ENCODE measurements at places on chromosomes 16 and 17.
A peak's percentile ranks its signal among the peaks of the same experiment; 100 is the strongest.

DNA sequence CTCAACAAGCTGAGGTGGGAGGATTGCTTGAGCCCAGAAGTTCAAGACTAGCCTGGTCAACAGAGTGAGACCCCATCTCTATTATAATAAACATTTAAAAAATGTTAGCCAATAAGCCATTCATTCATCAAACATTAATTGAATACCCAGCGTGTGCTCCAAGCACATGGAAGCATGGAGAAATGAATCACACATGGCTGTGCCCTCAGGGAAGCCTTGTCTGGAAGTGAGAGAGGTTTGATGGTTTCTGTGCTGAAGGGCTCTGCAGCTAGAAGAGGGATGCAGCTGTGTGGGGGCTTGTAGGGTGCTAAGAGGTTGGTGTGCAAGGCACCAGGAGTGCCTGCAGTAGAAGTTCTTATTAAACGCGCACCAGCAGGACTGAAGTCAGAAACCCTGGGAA lies 11.2 kb downstream of the CYB5D2 start:
- no peak for DNase-seq

- peak; percentile 88 for DNase-seq
These were observed 8.9 kb upstream of the WSCD1 start for GRCh38 chr17:6061290-6061689.

DNA sequence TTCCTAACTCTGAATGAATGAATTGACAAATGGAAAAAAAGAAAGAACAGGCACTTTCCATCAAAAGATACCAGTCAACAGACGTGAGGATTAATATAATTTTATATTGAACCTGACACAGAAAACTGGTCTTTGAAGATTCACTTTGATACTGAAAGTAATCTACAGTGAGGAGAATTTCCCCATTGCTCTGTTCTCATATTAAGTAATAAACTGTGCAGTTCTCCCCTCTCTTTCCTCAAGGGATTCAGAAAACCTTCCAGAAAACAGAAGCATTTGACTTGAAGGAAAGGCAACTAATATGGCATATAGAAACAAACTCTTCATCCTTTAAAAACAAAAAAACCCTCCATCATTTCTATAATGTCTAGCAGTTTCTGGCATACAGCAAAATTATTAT lies 2.2 kb downstream of the TEX2 start:
- no peak for DNase-seq

GRCh38 chr17:50899005-50899460 lies 32.9 kb upstream of the TOB1 start:
- DNase-seq = no peak

GRCh38 chr17:42286411-42287221 lies 1.7 kb upstream of the STAT5A start:
- no peak for DNase-seq

DNA sequence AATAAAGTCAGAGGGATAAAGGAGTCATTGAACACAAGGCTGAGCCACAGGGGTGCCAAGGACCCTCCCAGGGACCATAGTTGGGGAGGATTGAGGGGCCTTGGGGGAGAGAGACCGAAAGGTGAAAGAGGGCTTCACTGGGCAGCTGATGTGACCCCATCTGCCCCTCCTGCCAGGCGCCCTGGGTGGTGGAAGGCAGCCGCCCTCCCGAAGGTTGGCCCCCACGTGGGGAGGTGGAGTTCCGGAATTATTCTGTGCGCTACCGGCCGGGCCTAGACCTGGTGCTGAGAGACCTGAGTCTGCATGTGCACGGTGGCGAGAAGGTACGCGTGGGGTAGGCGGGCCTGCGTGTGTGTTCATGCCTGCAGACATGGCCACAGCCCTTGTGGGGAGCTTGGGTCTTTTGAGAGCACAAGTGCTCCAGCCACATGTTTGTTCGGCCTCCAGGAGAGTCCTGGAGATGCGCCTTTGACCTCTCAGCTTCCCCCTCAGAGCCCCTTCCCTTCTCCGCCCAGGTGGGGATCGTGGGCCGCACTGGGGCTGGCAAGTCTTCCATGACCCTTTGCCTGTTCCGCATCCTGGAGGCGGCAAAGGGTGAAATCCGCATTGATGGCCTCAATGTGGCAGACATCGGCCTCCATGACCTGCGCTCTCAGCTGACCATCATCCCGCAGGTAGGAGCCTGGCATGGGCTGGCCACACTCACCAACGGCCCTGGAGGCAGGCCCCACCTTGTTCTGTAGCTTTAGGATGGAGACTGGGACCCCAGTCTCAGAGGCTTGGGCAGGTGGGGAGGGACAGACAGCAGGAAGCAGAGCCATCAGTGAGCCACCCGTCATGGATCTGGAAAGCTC lies 24.1 kb downstream of the ANKRD40 start:
- no peak for DNase-seq

DNA sequence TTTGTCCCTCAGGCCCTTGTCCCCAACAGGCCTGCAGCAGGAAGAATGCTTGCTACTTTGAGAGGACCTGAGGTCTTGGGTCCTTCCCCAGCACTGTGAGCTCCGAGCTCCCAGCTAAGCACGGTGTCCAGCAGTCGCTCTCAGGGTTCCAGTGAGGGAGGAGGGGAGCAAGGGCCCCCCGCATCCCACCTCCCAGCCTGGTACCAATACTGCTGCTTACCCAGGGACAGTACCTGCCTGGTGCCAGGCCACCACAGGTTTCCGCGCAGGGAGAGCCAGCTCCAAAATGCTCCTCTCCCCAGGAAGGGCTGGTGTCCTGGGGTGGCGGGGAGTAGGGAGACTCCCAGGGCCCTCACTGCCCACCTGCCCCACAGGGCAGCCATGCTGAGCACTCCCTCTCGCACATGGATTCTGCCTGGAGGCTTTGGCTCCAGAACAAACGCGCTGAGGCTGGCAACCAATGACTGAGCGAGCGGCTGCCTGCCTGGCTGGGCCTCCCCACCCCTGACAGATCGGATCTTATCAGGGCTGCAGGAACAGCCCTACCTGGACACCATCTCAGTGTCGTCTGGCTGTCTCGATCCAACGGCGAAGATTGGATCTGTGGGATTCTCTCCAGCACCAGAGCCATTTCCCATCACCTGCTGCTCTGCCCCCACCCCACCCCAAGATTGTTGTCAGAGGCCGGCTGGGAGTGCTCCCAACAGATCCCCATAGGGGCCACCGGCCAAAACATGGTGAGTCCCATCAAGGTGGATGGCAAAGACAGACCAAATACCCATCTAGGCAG lies 2.4 kb downstream of the DOK4 start:
- DNase-seq = no peak

GRCh38 chr17:47120521-47121095 lies 68.5 kb downstream of the CDC27 start:
- peak; percentile 7 for DNase-seq

GRCh38 chr16:35750157-35750689 lies 2290.8 kb downstream of the TP53TG3F start:
- no peak for DNase-seq

DNA sequence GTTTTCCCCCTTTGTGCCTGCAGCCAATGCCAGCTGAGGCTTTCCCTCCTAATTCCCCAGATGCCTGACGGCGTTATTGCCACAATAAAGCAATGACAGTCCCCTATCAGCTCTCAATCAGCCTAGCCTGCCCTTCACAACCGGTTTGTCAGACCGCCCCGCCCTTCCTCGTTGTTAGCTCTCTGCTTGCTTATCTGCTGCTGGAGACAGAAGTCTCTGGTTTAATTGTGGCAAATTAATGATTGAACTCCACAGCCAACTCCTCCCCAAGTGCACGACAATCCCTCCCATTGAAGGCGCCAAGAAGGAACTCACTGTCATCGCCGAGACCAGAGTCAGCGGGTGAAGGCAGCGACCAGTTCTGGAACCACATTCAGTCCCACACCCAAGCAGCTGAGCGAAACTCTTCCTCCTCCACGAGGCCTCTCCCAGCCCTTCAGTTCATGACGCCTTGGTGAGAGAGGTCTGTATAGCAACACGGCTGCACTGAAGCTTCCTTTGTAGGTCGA lies 474.4 kb downstream of the SLC39A11 start:
- no peak for DNase-seq

GRCh38 chr16:84937196-84938005 lies 73.9 kb downstream of the ZDHHC7 start:
- no peak for DNase-seq

- no peak for DNase-seq
These were observed 55.6 kb downstream of the TMC6 start for GRCh38 chr17:78072961-78073360.

- DNase-seq = peak; percentile 21
These were observed 4.3 kb downstream of the SDK2 start for GRCh38 chr17:73639932-73640331.

GRCh38 chr17:52383493-52384100 lies 225.1 kb upstream of the CA10 start:
- peak; percentile 70 for DNase-seq

GRCh38 chr16:53922807-53923571 lies 219.0 kb downstream of the FTO start:
- DNase-seq = peak; percentile 17

DNA sequence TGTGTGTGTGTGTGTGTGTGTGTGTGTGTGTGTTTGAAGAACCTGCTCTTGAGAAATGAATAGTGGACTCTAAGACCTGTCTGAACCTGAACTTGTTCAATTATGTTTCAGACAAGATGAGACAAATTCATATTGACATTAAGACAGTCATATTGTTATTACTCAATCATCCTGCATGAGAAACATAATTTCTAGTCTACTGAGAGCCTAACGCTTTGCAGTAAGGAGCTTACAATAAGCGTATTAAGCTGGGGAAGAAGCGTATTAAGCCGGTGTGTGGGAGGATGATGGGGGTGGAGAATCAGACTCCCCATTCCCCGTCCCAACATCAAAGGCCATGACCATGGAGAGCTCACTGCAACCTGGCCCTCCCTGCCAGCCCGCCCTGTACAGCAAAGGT lies 22.4 kb upstream of the MNT start:
- no peak for DNase-seq

DNA sequence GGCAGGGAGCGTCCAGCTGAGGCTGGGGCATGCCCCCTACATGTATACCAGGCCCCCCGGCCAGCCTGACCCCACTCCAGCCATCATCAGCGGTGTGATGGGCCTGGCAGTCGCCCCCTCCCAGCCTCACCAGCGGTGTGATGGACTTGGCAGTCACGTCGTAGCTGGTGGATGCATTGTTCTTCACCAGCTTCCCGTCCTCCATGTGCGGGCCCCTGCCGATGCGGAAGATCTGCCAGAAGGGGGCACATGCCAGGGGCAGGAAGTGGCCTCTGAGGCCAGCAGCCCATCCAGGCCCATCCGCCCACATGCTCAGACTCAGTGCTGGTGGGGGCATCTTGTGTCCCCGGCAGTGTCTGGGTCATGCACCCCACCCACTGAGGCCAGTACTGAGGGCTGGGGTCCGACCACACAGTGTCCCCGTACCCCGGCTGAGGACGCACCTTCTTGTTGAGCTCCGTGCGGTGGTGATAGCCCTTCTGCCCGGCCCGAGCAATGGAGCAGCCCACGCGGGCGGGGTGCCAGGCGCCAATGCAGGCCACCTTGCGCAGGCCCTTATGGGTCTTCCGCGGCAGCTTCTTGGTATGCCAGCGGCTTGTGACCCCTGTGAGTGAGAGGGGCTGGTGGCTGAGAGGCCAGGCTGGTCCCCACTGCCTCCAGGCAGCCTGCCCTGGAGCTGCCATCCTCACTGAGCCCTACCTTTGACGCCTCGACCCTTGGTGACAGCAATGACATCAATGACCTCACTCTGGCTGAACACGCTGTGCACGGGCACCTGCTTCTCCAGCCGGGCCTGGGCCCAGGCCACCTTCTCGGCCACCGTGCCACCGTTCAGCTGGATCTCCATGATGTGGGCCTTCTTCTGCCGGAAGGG lies 3.7 kb upstream of the MSRB1 start:
- no peak for DNase-seq

- no peak for DNase-seq
These were observed 10.8 kb downstream of the GSG1L2 start for GRCh38 chr17:9811086-9811485.

- DNase-seq = peak; percentile 77
These were observed 32.4 kb downstream of the DCAKD start for GRCh38 chr17:45018848-45019711.

DNA sequence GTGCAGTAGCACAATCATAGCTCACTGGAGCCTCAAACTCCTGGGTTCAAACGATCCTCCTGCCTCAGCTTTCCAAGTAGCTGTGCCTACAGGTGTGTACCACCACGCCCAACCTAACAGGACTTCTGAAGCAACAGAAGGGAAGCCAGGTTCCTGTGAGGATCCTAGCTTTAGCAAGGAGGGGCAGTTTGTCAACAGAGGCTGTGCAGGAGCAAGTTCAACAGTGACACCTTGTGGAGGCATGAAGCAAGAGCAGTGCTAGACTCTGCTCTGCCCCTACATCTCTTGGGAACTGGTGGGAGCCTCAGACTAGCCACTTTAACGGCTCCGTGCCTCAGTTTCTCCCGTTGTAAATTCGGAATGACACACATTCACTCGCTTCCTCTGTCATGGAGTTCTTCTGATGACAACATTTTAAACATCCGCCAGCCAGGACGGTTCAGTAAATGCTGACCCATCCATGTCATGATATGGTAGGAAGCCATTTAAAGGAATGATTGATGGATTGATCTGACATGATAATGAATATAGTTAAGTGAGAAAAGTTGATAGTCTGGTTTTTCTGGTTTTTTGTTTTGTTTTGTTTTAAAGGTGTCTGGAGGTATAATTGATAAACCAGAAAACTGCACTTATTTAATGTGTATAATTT lies 218.7 kb downstream of the MRTFB start:
- no peak for DNase-seq

GRCh38 chr17:67492824-67493517 lies 115.9 kb downstream of the PITPNC1 start:
- DNase-seq = no peak

DNA sequence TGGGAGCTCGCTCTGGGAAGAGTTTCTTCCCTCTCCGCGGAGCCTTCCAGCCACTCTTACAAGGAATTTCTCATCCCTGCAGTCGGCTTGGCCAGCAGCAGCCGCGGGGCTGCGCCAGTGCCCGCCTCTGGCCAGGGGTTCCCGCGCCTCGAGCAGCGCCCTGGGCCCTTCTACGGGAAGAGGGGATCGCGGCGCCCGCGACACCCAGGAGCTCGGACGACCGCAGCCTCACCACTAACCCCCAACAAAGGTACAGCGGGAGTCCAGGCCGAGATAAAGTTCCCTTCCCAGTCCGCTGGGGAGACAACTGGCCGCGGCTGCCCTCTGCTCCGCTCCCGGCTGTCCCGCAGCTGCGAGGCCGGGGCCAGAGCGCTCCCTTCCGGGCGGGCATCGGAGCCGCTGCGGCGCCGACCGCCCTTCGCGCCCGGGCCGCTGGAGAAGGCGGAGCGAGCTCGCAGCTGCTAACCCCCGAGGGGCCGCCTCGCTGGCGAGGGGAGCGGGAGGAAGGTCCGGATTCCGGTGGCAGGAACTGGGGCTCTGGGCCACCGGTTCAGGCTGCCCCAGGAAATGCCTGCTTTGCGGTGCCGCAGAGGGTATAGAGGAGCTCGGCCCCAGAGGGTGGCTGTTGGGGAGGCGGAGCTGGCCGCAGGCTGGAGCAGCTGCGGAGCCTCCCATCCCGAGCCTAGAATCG lies 3.6 kb upstream of the HS3ST3B1 start:
- peak; percentile 84 for DNase-seq

DNA sequence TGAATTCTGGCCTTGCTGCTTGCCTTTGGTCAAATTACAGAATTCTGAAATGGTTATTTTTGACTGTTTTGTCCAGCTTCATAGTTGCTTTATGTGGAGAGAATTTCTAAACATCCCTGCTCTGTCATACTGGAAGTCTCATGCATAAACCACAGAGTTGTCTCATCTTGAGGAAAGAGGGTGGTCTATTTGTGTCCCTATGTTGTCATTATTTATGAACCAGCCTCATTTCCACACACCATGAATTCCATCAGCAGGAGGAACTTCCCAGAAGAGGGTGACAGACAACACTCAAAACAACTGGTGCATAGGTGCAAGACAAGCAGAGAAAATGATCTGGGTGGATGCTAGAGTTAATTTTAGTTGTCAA lies 525.8 kb upstream of the GOT2 start:
- DNase-seq = no peak

- no peak for DNase-seq
These were observed 22.6 kb upstream of the MAPT start for GRCh38 chr17:45871718-45872117.

All from astrocyte of the hippocampus (primary cell).